ENCODE measurements at places on chromosomes 13 and 19.

- no peak for DNase-seq
Measured at GRCh38 chr13:77510156-77510555, 25.4 kb upstream of the SCEL start.

- no peak for DNase-seq
Measured at GRCh38 chr13:38564256-38565150, 122.4 kb upstream of the FREM2 start.

- DNase-seq = no peak
Measured at GRCh38 chr13:33231339-33231738, 54.2 kb downstream of the STARD13 start.

GRCh38 chr19:18439025-18439909 lies 1.3 kb upstream of the ISYNA1 start:
- no peak for DNase-seq

DNA sequence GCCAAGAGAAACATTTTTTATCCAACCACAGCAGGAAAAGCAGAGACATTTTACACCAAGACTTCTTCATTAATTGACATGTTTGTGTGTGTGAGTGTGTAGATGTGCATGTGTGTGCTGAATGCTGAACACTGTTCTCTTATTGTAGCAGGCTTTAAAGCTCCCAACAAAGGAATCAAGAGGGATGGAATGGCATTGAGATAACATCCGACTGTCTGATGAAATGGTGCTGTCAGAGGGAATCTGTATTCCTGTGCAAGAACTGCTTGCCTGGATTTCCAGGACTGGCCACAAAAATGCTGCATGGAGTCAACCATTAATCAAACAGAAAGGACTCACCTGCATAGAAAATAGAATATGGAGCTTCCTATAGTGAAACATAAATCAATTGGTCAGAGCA lies 354.0 kb downstream of the UQCRFS1 start:
- DNase-seq = no peak
